ENCODE measurements at places on chromosomes 7 and 10.

- no peak for DNase-seq
Observed at GRCh38 chr7:101550641-101551541, 78.2 kb downstream of the MYL10 start.

GRCh38 chr7:35781200-35781701 is 19.6 kb upstream of the SEPTIN7 start:
- peak; percentile 56 for DNase-seq

- no peak for DNase-seq
Observed at GRCh38 chr7:46189255-46189790, 268.3 kb upstream of the IGFBP3 start.

- no peak for DNase-seq
Observed at GRCh38 chr7:87445897-87446296, 29.6 kb downstream of the ABCB4 start.

DNA sequence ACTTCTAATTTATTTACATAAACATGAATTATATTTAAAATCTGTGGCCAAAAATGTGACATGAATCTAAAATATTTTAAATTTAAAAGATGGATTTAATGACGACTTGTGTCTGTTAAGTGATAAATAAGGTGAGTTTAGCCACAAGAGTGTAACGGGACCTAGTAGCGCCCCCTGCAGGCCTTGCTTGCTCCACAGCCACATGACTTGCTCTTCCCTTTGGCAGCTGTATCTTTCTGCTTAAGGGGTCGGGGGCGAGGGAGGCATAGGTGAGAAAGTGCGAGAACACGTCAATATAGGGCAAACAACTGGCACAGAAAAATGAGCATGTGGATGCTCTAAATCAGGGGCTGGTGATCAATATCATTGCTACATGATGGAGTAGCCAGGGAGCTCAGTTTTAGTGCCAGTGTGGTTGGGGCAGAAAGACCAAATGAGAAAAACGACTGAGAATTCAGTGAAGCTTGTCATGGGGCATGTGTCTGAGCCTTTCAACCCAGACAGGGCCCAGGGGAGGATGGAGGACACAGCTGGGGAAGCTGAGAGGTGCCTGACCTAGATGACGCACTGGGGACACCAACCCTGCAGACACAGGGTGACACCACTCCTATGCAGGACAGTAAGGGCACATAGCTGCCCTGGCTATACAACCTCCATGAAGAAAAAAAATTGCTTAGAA is 49.8 kb downstream of the PAXIP1 start:
- peak; percentile 16 for DNase-seq

DNA sequence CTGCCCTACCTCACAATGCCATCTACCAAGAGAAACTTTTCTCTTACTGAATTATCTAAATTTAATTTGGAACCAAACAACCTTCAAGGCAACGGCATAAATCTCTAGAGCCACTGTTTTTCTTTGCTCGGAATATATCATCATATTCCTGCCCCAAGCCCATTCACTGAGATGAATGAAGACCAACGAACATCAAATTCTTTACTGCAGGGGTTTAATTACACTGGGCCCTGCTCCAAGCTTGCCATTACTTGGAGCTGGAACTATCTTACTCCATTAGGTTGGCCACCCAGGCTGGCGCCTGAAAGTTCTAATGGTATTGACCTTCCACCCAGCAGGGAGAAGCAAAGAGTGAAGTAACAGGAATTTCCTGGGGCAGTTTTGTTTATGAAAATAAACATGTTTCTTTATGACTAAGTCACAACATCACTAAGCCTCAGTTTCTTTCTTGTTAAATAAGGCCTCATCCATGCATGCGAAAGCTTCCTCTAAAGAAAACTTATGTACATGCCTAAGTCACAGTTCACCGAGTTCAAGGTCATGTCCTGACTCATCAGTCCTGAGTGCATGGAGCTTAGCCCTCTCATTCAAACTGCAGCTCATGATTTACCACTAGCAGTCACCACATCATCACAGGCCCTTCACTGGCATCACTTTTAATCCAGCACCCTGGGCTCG is 42.1 kb upstream of the ANAPC16 start:
- DNase-seq: no peak

DNA sequence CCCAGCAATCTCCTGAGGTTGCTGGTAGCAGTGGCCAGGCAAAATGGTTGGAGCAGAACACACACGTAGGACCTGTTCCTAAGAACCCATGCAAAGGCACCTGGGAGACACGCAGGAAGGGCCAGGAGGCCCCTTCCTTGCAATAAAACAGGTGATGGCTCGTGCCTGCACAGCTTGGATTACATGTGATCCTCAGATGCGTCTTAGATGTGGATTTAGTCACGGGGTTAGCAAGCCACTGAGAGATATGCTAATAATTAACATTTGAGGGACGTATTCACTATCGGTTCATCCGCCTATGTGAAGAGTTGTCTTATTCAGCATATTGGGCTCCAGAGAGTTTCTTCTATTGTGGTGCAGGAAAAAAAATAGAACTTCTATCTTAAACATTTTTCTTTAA is 4.6 kb upstream of the RHEB start:
- DNase-seq: no peak

- DNase-seq: peak; percentile 21
Observed at GRCh38 chr7:100021297-100021696, 5.9 kb downstream of the ZKSCAN1 start.

DNA sequence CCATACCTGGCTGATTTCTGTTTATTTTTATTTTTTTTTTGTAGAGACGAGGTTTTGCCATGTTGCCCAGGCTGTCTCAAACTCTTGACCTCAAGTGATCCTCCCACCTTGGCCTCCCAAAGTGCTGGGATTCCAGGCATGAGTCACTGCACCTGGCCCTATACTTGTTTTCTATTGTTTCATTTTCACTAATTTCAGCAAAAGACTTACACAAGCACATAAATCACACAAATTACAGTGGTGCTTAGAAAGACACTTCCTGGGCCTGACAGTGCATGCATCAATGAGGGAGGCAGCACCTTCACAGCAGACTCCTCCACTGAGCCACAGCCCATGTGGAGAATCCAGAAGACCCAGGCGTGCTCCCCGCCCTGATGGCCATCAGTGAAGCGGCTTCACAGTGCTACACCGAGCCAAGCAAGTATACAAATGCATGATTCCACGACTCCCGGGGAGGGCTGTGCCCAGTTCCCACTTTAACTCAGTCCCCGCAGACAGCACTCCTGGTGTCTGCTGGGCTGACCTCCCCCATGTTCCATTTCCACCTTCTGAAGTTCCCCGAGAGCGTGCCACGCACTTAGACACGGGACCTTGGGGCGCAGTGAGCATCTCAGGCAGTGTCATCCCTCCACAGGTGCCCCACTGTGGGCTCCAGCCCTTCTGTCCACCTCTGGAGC is 20.6 kb downstream of the PITRM1 start:
- no peak for DNase-seq

DNA sequence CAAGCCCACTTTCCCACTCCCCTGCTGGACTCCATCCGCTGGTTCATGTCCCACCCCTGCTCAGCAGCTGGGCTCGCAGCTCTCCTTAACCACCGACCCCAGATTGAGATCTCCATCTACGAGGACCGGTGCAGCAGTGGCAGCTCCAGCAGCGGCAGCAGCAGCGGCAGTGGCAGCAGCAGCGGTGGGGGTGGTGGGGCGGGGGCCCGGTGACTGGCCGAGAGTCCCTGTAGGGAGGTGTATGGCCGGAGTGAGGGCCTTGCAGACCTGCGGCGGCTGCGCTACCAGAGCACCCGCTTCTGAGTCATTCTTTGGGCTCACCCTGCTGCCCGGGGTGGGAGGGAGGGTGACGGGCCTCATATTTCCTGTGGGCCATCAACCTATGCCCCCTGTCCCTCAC is 15.8 kb downstream of the GOLGA7B start:
- DNase-seq: no peak
